ENCODE measurements at places on chromosomes 6 and 20.

- no peak for DNase-seq
Observed at GRCh38 chr20:49889935-49890333, 25.4 kb downstream of the SPATA2 start.

GRCh38 chr20:41306061-41306727 is 11.3 kb downstream of the ZHX3 start:
- no peak for DNase-seq

DNA sequence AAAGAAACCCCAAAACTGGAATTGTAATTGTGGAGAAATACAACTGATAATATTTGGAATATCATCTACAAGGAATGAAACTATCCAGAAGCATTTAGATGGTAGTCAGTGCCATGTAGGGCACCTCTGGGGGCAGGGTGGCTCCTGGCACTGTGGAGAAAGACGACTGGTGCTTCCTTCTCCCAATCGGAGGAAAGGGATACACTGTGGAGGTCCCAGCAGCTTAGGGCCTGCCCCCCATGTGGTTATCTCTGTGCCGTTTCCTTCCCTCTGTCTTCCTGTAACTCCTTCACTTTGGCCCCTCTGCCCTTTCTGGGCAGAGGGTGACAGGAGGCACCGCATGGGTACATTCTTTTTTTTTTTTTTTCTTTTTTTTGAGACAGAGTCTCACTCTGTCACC is 178.4 kb downstream of the MTHFD1L start:
- DNase-seq: peak; percentile 20

GRCh38 chr6:105153676-105154075 is 26.1 kb downstream of the POPDC3 start:
- no peak for DNase-seq

DNA sequence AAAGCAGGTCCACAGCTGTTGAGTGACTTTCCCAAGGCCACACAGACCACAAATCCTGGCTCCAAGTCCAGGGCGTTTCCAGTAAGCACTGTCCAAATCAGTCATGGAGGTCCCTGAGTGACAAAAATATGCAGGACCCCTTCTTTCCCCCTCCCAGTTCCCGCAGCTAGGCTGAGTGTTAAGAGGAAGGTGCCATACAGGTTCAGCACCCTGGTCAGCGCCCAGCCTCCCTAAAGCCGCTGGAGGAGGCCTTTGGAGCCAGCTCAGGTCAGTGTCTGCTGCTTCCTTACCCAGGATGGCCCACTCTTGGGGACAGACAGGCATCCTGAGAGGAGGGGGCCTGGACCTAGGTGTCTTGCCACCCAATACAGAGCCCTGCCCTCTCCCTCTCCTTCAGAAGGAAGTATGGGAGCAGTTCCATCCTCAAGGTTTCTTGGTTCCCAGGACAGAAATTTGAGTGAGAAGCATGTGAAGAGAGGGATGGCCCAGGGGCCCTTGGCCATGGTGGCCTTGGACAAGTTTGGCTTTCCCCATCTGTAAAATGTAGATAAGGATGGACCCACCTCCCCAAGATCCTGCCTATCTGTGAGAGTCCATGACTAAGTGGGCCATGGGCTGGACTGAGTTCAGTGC is 13.2 kb downstream of the TMEM74B start:
- DNase-seq: peak; percentile 26

DNA sequence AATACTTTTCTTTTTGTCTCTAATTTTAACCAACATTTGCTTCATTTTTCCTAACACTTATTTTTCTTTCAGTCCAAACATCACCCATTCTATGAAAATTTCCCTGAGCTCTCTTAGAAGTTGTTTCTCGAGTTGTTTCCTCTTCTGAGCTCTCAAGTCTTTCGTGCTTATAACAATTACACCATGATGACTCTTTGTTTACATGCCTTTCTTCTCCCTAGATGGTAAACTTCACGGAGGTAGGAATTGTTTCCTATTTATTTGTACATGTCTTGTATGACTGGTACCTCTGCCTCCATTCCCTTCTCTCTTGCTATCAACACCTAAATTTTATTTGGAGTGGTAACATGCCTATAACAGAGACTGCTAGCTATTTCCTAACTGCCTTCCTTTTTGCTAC is 6.4 kb downstream of the BLOC1S5 start:
- peak; percentile 35 for DNase-seq

Measured in endothelial cell of umbilical vein (primary cell).